ENCODE measurements at places on chromosomes 3 and 15.

DNA sequence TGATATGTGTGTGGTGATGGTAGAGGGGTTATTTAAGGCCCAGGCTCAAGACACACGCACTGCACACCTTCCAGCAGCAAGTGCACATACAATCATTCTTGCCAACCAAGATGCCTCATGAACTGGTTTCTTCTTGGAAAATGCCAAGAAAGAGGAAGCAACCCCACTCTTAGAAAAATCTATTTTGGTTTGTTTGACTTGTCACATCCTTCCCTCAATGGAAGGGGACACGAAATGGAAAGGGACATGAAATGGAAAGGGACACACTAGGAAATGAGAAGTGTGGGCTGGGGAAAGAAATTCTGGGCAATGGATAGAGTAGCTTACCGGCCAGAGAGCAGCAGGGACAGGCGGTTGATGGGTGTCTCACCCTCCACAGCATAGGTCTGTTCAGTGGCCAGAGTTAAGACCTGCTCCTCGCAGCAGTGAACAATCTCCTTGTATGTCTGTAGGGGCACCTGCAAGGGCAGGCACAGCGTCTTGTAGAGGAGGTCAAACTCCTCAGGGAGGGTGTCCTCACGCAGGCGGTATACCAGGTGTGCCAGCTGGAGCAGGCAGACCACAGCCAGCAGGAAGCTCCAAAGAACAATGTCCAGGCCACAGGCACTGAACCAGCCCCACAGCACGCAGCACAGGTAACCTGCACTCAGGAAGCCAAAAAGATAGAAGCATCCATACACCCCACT, 640 bp downstream of the POPDC2 start:
- no peak for DNase-seq

- DNase-seq = no peak
Measured at GRCh38 chr15:88194162-88194561, 62.4 kb downstream of the NTRK3 start.

DNA sequence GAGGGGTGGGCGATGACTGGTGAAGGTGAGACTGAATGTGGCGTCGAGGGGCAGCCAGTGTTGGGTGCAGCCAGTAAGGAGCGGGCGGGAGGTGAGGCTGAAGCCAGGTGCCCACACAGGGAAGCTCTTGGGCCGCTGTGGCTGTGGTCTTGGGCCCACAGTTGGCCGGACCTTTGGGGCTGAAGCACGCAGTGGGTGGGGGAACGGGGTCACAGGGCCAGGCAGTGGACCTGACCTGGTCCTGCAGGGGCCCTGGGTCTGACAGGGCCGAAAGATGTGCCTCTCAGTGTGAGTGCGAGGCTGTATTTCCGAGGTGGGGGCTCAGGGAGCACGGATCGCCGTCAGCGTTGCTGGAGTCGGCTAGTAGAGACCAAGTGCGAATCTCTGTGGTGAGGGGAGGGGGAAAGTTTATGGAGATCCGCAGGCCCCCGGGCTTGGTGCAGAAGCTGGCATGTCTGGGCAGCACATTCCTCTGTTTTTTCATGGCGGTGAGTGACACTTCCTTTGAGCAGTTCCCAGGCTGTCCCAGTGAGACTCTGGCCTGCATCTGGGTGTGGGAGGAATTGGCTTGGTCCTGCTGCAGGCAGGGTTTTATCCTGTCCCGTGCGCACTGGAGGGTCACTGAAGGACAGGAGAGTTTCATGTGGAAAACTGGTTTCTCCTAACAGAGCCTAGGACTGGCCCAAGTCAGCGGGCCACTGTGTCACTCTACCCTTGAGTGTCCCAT, 100.8 kb downstream of the TMEM266 start:
- no peak for DNase-seq

DNA sequence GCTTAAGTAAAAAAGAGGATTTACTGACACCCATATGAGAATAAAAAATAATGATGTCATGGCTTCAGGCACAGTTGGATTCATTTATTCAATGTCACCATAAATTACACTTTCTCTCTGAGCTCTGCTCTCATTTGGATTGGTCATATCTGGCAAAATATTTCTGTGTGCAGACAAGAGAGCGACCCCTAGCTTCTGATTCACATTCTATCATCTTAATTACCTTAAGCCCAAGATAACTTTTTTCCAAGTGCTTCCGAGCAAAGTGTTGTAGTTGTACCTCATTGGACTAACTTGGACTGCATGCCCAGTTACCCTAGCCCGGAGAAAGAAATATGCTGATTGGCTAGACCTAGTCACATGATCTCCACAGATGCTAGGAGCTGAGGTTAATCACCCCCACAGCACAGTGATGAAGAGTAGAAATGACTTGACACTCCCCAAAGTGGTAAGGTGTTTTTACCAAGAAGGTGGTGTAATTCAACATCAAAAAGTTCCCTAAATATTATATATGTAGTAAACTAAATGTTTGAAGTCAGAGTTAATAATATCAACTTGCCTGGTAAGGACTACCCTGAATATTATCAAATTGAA, 552.2 kb upstream of the SUCLG2 start:
- no peak for DNase-seq

DNA sequence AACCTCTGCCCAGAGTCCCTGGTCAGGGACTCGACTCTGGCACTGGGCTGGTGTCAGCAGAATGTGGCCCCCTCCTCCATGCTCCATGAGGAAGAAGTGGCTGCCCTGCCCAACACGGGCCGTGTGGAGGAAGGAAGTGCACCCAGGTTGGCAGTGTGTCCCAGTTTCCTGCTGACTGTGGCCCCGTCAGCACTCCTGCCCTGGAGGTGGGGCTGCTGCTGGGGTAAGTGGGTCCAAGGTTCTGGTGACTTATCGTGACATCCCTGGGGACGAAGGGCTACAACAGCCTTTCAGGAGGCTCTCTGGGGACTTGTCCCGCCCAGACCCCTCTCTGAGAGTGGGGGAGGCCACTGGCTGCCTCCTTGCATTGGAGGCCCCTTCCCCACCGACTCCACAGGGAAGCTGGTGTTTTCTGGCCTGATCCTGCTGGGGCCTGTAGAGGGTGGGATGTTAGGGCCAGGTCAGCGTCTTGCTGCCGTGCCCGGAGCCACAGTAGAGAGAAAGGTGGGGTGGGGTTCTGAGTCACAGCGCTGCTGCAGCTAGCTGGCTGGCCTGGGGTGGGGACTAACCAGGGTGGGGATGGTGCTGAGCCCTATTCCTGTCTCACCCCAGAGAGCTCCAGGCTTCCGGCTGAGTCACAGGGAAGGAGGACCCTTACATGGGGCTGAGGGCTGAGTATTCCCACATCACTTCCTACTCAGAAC, 10.5 kb downstream of the SEMA4B start:
- no peak for DNase-seq

DNA sequence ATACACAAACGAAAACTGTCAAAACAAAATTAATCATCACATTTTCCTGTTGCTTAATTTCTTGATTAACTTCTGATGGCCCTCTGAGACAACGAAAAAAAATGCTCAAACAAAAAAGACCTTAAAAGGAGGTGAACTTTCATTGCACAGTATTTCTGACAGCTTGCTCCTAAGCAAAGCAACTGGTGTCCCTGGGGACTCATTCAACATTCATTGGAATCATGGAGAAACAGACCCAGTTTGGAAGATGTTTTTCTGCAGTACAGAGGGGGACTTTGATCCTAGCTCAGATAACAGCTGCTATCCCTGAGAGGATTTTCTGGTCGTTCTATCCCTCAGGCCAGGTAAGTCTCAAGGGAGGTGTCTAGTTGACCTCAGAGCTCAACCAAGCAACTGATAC, 378.7 kb upstream of the ATP11B start:
- DNase-seq = no peak

All from NCI-H146 (cell line).